ENCODE measurements at places on chromosomes 16 and 17. TPM values are rescaled to one million over a fixed set of nuclear protein-coding genes. Genes with fewer than 3 reads are reported as not detected.

DNA sequence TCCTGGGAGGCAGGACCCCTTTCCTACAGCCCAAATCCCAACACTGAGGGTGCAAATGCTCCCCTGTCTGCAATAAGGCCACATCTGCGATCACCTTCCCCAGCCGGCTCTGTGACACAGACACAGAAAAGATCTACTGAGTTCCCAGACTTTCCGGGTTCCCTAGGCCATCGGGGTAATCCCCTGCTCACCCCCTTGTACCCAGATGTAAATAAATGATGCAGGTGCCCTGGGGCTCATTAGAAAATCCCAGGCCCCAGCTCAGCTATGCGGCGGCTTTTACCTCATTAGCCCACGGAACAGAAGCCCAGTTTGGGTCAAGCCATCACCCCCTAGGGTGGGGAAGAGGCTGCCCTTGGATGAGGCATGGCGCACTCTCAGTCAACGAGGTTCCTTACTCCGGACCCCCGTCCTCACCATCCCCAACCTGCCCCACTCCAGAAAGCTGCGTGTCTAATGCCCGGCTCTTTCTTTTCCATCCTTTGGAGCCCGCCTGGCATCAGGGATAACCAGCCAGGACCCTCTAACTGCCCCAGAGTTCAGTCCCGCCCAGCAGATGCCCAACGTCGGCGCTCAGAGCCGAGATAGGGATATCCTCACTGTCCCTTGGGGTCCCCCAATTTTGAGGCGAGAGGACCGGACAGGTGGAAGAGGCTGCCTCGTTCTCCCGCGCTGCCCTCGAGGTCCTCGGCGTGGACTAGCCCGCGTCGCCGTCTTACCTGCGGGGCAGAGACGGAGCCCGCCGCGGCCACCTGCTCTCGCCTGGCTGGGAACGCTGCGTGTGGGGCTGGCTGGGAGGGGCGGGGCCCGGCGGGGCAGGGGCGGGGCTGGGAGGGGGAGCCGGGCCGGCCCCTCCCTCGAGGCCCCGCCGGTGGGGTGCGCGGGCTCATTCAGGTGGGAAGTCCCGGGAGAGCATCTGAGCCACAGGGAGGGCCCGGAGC, at the start of gene ZNF385C:
Gene ZNF385C (minus strand): TSS at position 783 of the 941 bp plus-strand sequence. CDS start 35,417 bp downstream, outside the sequence.
- DNase-seq, result peak; percentile 27

GRCh38 chr17:36647636-36648035, 46.3 kb downstream of the MRM1 start:
- DNase-seq, result peak; percentile 35

SNX20 gene
- not detected for total RNA-seq

GRCh38 chr16:52498328-52499059, 48.4 kb downstream of the TOX3 start:
- peak; percentile 33 for DNase-seq

GNG13 gene
- not detected for total RNA-seq

Measured in endothelial cell (in vitro differentiated cells).